Stimulated activated naive CD4-positive, alpha-beta T cell (primary cell): ENCODE measurements at places on chromosomes 2 and 18.

DNA sequence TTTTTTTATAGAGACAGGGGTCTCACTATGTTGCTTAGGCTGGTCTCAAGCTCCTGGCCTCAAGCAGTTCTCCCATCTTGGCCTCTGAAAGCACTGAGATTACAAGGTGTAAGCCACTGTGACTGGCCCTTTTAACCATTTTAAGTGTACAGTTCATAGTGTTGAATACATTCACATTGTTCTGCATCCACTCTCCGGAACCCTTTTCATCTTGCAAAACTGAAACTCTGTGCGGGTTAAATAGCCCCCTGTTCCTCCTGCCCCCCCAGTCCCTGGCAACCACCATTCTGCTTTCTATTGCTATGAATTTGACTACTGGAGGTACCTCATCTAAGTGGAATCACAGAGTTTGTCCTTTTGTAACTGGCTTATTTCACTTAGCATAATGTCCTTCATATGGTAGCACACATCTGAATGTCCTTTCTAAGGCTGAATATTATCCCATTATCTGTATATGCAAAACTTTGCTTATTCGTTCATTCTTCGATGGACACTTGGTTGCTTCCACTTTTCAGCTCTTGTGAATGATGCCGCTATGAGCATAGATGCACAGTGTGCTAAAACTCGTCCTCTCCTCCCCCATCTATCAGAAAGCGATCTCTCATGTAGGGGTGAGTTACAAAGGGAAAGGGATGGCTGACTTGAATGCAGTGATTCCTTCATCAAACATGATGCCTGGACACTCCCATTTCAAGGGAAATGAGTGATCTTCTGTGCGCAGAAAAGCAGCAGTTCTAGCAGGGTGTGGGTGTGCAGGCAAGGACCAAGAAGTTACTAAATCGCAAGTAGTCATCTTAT, 30.2 kb downstream of the CABLES1 start:
- no peak for DNase-seq

- no peak for DNase-seq
Observed at GRCh38 chr18:57910817-57911216, 107.7 kb upstream of the ATP8B1 start.

GRCh38 chr2:108571286-108571685, 37.0 kb downstream of the LIMS1 start:
- no peak for DNase-seq

DNA sequence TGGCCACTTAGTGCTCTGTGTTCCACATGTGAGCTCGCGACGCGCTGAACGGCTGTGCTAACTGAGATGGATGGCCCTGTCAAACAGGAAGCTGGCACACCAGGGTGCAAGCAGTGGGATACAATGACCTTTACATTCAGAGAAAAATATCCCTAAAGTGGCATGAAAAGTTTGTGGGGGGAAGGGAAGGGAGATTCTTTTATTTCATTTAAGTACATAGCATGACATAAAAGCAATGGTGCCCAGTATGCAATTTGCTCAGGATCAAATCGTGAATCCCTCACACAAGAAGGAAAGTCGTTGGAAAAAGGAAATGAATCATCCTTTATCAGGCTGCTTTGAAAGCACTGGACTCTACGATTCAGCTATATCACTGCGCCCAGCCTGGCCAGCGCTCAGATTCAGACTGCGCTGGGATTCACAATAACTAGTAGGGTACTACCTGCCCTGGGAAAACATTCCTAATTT, 26.0 kb downstream of the SATB2 start:
- no peak for DNase-seq

- no peak for DNase-seq
Observed at GRCh38 chr2:14420851-14421250, 211.7 kb upstream of the LRATD1 start.

GRCh38 chr2:203681978-203682377, 24.5 kb upstream of the CD28 start:
- no peak for DNase-seq

DNA sequence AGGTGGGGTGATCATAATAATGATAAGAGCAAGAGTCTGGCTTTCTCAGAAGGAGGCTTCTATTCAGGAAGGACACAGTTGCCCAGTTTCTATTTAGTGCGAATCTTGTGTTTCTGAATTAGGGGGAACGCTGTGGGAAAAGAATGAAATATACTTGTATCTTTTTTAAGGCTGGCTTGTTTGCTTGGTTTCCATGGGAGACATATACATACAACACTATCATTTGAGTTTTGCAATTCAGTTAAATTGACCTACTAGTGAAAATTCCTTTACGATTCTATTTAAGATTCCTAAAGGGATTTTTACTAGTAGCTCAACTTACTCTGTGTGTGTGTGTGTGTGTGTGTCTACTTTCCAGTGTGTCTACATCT, 24.7 kb upstream of the ANKRD62 start:
- DNase-seq, result no peak

DNA sequence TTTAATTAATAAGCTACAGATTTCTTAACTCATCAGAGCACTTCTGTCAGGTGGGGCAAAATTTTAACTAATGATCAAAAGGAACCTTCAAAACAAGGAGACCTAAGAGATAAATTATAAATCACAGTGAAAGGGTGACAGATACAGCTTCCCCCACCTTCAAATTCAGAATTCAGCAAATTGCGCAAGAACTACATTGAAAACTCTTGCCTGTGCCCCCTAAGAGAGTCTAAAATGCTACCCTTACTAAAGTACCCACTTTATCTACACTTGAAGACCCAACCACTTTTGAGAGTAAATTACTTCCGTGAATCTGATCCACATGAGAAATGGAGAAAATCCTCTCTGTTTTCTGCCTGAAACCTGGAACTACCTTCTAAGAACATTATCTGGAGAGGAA, 324.9 kb downstream of the PAX3 start:
- DNase-seq, result no peak

- DNase-seq, result no peak
Observed at GRCh38 chr2:17790536-17790935, 25.7 kb upstream of the MSGN1 start.

- no peak for DNase-seq
Observed at GRCh38 chr2:144489315-144489916, 30.5 kb downstream of the ZEB2 start.

DNA sequence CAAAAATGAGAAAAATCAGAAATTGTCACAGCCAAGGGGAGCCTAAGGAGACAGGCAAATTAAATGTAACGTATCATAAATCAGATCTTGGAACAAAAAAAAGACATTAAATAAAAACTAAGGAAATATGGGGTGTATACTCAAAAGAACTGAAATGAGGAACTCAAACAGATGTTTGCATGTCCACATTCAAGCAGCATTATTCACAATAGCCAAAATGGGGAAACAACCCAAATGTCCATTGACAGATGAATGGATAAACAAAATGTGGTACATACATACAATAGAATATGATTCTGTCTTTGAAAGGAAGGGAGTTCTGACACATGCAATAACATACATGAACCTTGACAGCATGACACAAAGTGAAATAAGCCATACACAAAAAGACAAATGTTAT, 155.8 kb upstream of the KLF7 start:
- no peak for DNase-seq

DNA sequence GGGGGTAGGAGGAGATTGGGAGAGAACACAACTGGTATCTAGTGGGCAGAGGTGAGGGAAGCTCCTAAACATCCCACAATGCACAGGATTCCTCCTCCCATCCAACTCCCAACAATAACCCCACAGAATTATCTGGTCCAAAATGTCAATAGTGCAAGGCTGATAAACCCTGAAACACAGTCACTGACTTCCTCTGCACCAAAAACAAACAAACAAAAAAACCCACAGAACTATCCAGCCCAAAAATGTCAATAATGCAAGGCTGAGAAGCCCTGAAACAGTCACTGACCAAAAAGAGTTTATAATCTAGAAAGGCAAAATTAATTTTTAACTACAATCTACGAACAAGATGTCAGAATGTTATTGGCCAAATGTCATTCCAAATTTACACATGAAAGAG, 9.8 kb downstream of the TMX3 start:
- DNase-seq, result no peak

DNA sequence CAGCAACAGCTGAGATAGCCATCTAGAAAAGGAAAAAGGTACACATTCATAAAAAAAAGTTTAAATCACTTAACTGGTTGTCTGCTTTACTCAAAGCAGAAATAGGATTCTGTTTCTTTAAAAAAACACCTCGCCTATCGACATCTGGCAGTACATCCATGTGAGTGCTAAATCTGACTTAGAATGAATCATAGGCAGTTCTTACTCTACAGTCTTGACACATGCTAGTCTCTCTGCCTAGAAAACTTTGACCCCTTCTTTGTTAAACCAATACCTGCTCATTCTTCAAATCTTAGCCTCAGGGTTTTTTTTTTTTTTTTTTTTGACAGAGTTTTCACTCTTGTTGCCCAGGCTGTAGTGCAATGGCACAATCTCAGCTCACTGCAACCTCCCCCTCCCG, 37.1 kb upstream of the GPR75 start:
- no peak for DNase-seq

DNA sequence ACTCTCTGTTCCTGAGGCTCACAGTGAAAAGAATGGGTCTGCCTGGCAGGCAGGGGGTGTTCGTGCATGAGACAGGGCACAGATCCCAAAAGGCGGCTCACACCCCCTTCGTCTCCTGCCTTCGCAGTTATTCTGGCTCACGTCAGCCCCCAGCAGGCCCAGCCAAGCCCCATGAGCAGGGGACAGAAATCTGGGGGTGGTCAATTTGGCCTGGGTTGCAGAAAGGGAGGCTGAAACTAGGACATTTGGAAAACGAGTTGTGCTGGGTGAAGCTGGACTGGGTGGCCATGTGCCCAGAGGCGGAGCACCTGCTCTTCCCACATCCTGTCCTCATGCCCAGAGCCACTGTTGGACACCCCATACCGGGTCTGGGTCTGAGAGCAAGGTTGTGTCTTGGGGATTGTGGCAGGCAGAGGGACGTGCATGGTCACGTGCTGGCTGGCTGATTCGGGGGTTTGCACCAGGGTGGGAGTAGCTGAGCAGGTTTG, 99.0 kb upstream of the MCFD2 start:
- no peak for DNase-seq

DNA sequence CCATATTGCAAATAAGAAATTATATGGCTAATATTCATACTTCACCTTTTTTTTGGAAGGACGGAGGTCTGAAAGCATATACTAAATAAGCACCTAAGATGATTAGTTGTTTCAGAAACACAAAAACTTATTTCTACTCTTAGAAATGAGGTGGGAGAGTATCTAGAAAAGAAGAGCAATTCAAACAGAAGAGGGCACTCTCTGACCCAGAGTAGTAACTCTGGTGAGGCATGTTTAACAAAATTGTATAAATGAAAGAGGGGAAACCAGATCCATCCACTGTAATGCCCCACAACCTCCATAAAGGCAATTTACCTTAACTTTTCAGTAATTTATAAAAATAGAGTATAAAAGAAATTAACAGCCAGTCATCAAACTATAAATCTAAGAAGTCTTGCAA, 669.6 kb upstream of the VRK2 start:
- DNase-seq, result no peak

DNA sequence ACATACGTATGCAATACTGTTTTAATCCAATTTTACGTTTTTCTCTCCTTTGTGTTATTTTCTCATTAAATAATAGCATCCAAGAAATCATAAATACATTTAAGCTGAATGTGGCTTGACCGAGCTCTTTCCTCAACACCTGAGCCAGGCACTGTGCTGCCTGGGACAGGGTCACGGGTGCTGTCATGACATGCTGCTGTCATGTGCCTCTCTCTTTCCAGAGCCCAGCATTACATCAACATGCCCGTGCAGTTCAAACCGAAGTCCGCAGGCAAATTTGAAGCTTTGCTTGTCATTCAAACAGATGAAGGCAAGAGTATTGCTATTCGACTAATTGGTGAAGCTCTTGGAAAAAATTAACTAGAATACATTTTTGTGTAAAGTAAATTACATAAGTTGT, 94.1 kb upstream of the LDLRAD4 start:
- no peak for DNase-seq

DNA sequence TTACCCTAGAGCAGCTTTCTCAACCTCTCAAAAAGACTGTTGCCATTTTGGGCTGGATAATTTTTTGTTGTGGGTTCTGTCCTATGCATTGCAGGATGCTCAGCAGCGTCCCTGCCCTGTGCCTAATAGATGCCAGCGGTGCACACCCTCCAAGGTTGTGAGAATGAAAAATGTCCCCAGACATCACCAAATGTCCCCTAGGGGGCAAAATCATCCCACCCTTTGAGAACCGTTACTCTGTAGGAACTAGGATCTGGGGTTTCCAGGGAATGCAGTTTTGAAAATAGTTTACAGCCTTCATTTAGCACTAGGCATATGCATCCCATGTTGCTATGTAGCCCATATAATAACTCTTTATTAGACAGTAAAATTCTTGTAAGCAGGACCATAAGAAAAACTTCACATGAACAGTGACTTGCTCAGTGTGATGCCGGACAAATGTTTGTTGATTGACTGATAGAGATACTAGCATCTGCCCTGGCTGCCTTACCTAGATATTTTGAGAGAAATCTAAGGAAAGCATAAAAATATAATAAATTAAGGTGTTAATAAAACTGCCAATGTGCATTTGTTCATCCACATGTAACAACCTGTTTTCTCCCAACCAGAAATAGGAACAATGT, 79.2 kb upstream of the EPC2 start:
- no peak for DNase-seq

- DNase-seq, result no peak
Observed at GRCh38 chr18:77068321-77069312, 64.0 kb downstream of the MBP start.

GRCh38 chr2:232588031-232588430, 37.5 kb downstream of the EIF4E2 start:
- DNase-seq, result no peak

DNA sequence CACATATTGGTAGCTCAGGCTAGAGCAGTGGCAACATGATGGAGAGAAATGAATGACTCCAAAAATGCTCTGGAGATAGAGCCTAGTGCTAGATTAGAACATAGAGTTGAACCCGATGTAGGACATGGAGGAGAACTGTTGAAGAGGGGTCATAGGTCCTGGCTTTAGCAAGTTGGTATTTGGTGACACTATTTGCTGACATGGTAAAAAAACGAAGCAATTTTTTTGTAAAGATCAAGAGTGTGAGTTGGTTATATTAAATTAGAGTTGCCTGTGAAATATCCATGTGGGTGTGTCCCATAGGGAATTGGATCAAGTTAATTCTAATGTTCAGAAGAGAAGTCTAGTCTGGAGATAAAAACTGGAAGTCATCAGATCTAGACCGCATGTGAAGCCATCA, 143.0 kb upstream of the RASGRP3 start:
- no peak for DNase-seq

DNA sequence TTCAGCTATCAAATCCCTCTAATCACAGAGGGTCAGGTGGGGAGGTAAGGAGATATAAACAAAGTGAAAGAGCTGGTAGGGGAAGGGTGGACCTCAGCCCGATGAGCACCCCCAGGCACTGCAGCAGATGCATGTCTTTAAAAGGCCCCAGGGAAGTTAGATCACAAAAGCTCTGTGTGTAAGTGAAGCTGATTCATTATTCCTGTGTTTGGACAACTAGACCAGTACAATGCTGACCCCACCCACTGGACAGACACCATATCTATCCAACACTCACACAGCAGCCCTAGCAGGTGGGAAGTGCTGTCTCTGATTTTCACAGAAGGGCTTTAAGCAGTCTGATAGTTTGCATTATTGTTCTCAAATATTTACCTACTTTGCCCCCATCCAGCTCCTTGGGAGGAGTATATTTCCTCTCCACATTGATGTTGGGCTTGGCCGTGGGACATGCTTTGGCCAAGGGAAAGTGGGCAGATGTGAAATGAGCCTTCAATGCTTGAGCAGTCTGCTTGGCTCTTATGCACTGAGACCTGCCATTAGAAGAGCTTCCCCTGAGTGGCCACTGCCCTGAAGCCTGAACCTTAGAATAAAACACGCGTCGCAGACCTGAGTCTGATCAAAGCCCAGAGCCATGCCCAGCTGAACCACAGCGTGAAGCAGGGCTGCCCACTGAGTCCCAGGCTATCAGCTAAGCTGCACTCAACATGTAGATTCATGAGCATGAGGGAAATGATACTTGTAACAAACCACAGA, 111.4 kb downstream of the COPS8 start:
- no peak for DNase-seq
